Activated T-cell treated with anti-CD3 and anti-CD28 coated beads, Interleukin-2, amount 50 U/mL, for 72 hours (primary cell): ENCODE measurements at places on chromosomes 1 and 21. TPM values are rescaled to one million over a fixed set of nuclear protein-coding genes. Genes with fewer than 3 reads are reported as not detected.

DENND2D gene
- total RNA-seq: 134 TPM

RGS13 gene
- not detected for total RNA-seq

RGS4 gene
- total RNA-seq: not detected

S100A8 gene
- total RNA-seq: not detected

TTC22 gene
- 15.3 TPM for total RNA-seq

- H3K27ac ChIP-seq: no peak overlapping the region
- H3K4me1 ChIP-seq: no peaks in the 10 kb centered on the region
- no peak overlapping the region for H3K4me3 ChIP-seq
- peaks cover 7% of the 10 kb centered on the region for H3K27me3 ChIP-seq
- no peaks in the 10 kb centered on the region for H3K36me3 ChIP-seq
Observed at GRCh38 chr1:43251024-43251423, 18.8 kb upstream of the TMEM125 start.

DNA sequence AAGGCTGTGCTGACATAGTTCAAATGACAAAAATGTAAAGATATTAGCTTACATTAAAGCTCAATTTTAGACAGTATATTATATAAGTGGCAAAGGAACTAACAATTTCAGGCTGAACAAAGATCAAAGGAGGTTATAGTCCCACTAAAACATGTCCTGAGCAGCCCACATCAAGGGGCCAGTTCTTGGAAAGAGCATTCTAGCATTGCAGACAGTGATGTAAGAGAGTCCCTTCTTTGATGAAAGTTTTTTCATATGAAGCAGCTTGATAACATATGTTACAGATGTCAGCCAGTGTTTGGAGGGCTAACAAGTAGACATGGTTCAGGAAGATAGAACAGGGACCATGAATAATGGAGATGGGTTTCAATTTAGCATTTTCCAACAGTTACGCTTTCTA lies 301.7 kb downstream of the NTNG1 start:
- H3K36me3 ChIP-seq: no peaks in the 10 kb centered on the region
- no peak overlapping the region for H3K4me3 ChIP-seq
- DNase-seq: peak; percentile 4
- H3K27me3 ChIP-seq: peaks cover 18% of the 10 kb centered on the region
- H3K4me1 ChIP-seq: no peaks in the 10 kb centered on the region
- no peak overlapping the region for H3K27ac ChIP-seq

- no peaks in the 10 kb centered on the region for H3K27me3 ChIP-seq
- DNase-seq: no peak
- H3K4me1 ChIP-seq: peaks cover 21% of the 10 kb centered on the region
- peaks cover 9% of the 10 kb centered on the region for H3K36me3 ChIP-seq
- H3K4me3 ChIP-seq: no peak overlapping the region
Observed at GRCh38 chr1:212401838-212402582, 12.7 kb downstream of the PACC1 start.

DNA sequence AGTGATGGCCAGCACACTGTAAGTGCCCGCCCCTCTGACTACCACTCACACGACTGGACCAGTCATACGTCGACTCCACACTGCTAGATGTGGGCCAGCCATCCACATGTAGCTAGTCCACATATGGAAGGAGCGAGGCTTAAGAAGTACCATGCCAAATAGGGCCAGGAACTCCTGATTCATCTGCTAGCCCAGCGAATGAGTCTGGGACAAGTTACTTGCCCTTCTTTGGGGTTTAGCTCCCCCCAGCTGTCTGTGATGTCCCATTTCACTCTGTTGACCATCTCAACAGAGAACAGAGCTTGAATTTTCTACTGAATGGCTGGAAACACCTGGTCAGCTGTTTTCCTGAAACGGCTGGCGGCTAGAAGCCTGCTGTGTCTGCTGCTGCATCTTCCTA lies 5.8 kb downstream of the CSRP1 start:
- DNase-seq: no peak
- H3K4me1 ChIP-seq: peaks cover 20% of the 10 kb centered on the region
- H3K27ac ChIP-seq: no peak overlapping the region

- no peaks in the 10 kb centered on the region for H3K36me3 ChIP-seq
- DNase-seq: no peak
- no peaks in the 10 kb centered on the region for H3K27me3 ChIP-seq
Observed at GRCh38 chr1:153592748-153593147, 20.2 kb downstream of the S100A16 start.

DNA sequence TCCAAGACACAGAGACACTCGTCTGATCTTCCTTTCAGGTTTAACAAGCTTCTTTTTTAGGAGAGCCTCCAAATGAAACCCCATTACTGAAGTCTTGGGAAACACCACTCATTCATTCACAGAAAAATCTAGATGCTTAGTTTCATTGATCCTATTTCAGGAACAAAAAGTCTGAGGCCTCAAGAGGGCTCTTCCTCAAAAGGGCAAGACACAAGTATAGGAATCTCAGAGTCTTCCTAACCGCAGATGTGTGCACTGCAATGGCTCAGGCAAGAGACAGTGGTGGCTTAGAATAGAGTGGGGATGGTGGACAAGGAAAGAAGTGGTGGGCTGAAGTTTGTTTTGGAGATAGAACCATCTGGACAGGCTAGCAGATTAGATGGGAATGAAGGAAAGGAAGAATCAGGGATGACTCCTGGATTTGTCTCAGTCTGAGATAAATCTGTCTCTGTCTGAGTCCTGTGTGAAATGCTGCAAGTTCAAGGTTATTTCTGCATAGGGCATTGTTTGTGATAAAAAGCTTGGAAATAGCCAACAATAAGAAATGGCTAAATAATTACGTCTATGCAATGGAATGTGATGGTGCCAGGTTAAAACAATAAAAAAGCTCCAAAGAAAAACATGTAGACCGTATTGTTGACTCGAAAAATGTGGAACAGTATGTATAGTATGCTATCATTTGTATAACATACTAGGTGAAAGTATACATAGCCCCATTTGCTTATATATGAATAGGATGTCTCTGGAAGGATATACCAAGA lies 8.9 kb upstream of the CTSE start:
- no peaks in the 10 kb centered on the region for H3K36me3 ChIP-seq
- DNase-seq: no peak
- peaks cover 4% of the 10 kb centered on the region for H3K4me1 ChIP-seq
- no peak overlapping the region for H3K4me3 ChIP-seq

DNA sequence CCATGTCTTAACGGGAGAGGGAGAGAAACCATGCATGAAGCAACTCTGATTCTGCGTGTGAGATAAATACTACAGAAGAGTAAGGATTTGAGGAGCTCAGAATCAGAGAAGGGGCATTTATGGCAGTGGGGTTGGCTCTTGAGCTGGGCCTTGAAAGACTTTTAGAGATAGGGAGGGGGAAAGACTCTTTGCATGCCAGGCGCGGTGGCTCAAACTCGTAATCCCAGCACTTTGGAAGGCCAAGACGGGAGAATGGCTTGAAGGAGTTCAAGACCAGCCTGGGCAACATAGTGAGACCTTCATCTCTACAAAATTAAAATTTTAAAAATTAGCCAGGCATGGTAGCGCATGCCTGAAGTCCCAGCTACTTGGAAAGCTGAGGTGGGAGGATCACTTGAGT lies 672 bp downstream of the ARMH1 start:
- peak overlapping the region; percentile 92 for H3K4me3 ChIP-seq
- no peak for DNase-seq
- H3K4me1 ChIP-seq: peaks cover 31% of the 10 kb centered on the region
- H3K36me3 ChIP-seq: no peaks in the 10 kb centered on the region
- peak overlapping the region; percentile 51 for H3K27ac ChIP-seq

DNA sequence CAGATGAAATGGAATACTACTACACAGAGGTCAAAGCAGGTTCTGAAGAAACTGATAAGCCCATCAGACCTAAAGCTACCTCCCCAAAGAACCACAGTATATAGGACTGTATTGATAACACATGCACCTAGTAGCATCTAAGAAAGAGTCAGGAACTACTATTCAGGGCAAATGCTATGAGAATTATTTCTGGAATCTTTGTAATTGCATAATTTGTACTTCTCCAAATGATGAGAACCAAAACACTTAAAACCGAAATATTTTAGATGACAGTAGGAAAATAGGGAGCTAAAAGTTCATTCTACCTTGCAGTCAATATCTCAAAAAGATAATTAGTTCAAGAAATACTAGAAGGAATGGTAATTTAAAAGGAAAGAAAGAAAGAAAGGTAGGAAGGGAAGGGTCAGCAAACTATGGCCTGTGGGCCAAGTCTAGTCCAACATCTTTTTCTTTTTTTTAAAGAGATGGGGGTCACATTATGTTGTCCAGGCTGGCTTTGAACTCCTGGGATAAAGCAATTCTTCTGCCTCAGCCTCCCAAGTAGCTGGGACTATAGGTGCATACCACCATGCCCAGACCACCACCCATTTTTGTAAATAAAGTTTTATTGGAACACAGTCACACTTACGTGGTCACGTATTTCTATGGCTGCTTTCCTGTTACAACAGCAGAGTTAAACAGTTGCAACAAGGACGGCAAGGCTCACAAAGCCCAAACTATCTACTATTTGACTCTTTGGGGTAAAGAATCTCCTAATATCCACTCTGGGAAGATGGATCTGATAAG lies 24.0 kb downstream of the EGLN1 start:
- peaks cover 27% of the 10 kb centered on the region for H3K4me1 ChIP-seq
- no peak for DNase-seq
- H3K4me3 ChIP-seq: no peak overlapping the region
- no peaks in the 10 kb centered on the region for H3K27me3 ChIP-seq

GRCh38 chr1:61208172-61208571 lies 125.8 kb downstream of the NFIA start:
- H3K36me3 ChIP-seq: no peaks in the 10 kb centered on the region
- no peak overlapping the region for H3K27ac ChIP-seq
- DNase-seq: no peak

- no peak for DNase-seq
- no peak overlapping the region for H3K4me3 ChIP-seq
- H3K27me3 ChIP-seq: no peaks in the 10 kb centered on the region
Observed at GRCh38 chr1:52444463-52444862, 40.1 kb downstream of the PRPF38A start.

DNA sequence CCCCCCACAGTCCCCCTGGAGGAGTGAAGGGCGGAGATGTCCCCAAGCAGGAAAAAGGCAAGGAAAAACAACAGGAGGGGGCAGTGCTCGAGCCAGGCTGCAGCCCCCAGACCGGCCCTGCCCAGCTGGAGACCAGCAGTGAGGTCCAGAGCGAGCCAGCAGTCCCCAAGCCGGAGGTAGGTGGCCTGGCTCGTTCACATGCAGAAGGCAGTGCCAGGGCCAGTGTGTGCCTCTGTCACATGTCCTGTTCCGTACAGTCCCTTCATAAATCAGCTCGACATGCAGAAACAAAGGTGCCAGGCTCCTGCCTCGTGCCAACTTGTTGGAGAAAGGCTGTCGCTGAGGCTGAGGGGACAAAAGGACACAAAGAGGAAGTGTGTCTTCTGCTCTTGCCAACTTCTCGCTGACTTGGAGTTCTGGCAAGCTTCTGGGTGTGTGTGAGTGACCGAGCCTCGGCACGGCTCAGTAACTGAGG lies 24.1 kb upstream of the MPZL1 start:
- H3K27me3 ChIP-seq: no peaks in the 10 kb centered on the region
- no peaks in the 10 kb centered on the region for H3K4me1 ChIP-seq

GRCh38 chr1:93552741-93553455 lies 105.0 kb downstream of the FNBP1L start:
- peaks cover 11% of the 10 kb centered on the region for H3K4me1 ChIP-seq
- no peaks in the 10 kb centered on the region for H3K36me3 ChIP-seq
- no peak overlapping the region for H3K4me3 ChIP-seq
- H3K27me3 ChIP-seq: peaks cover 5% of the 10 kb centered on the region
- H3K27ac ChIP-seq: no peak overlapping the region
- no peak for DNase-seq

DNA sequence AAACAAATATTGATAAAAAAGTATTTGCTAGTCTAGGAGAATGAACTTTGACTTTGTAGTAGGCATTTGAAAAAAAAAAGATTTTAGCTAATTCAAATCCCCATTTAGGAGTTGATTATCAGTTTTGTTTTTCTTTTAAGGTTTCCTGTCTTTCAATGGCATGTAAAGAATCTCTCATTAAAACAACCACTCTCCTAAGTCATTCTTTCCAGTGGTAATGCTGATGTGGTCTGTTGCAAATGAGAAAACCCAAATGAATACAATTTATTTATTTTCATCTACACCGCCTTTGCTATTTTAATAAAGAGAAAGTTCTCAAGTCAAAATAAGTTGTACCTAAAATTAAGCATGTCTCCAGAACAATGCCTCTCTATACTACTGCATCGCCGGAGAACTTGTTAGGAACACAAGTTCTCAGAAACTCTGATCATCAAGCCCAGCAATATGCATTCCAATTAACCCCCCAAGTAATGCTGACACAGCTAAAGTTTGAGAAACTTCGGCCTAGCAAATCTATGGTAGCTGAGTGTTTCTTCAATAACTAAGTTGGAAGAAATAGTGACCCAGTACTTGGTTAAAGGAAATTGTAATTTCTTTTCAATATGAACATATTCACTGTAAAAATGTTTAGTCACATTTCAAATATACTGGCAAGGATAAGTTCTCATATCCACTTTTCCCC lies 255.1 kb downstream of the PTPRC start:
- DNase-seq: no peak
- H3K4me1 ChIP-seq: peaks cover 5% of the 10 kb centered on the region
- no peaks in the 10 kb centered on the region for H3K27me3 ChIP-seq
- H3K36me3 ChIP-seq: peaks cover 7% of the 10 kb centered on the region
- H3K27ac ChIP-seq: no peak overlapping the region

DNA sequence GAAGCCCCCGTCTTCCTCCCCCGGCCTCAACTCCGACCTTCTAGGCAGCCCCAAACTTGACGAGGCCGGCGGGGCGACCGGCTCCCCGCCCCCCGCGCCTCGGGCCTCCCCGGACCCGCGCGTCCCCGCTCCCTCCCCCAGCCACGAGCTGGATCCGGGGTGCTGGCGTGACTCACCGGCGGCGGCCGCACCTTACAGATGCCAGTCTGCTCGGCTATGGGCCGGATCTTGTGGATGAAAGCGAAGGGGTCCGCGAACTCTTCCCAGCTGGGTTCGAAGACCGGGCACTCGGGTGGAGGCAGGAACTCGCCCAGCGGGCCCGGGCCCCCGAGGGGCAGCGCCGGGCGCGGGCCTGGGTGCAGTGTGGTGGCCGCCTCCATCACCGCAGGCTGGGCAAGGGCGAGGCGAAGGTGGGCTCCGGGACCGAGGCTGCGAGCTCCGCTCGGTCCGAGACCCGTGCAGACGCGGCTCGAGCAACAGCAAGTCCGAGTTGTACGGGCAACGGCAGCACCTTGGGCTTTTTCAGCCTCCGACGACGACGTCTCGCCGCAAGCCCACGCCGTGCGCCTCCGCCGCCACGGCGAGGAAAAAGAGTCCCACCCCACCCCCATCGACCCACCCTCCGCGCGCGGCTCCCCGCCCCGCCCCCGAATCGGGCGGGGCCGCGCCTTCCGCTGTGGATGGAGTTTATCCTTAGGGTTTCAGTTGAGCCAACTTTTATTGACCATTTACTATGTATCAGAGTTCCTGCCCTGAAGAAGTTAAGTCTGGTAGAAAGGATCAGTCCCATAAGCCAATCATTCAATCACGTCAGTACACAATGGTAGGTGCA lies at the start of gene KDM5B:
TSS of gene KDM5B (minus strand) at position 496 of the 832 bp plus-strand sequence. CDS start at position 380, 116 bp downstream.
- DNase-seq: peak; percentile 78
- peaks cover 5% of the 10 kb centered on the region for H3K36me3 ChIP-seq
- peak within 1 kb of the TSS; percentile 79 for H3K27ac ChIP-seq
- peaks cover 60% of the 10 kb centered on the region for H3K4me1 ChIP-seq

- H3K36me3 ChIP-seq: no peaks in the 10 kb centered on the region
- no peaks in the 10 kb centered on the region for H3K4me1 ChIP-seq
- H3K4me3 ChIP-seq: no peak overlapping the region
- no peak overlapping the region for H3K27ac ChIP-seq
- peaks cover 7% of the 10 kb centered on the region for H3K27me3 ChIP-seq
- no peak for DNase-seq
Observed at GRCh38 chr1:67958472-67958871, 92.0 kb downstream of the DIRAS3 start.
